ENCODE measurements at places on chromosomes 1 and 21.
A peak's percentile ranks its signal among the peaks of the same experiment; 100 is the strongest.

DNA sequence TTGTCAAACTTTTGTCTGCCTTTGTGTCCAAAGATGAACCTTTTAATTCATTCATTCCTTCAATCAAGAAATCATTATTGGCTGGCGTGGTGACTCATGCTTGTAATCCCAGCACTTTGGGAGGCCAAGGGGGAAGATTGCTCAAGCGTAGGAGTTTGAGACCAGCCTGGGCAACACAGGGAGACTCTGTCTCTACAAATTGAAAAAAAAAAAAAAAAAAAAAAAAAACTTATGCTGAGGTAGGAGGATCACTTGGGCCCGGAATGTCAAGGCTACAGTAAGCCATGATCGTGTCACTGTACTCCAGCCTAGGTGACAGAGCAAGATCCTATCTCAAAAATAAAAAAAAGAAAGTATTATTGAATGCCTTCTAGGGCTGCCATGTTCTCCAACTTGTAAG, 51.3 kb upstream of the CXADR start:
- no peak for DNase-seq

DNA sequence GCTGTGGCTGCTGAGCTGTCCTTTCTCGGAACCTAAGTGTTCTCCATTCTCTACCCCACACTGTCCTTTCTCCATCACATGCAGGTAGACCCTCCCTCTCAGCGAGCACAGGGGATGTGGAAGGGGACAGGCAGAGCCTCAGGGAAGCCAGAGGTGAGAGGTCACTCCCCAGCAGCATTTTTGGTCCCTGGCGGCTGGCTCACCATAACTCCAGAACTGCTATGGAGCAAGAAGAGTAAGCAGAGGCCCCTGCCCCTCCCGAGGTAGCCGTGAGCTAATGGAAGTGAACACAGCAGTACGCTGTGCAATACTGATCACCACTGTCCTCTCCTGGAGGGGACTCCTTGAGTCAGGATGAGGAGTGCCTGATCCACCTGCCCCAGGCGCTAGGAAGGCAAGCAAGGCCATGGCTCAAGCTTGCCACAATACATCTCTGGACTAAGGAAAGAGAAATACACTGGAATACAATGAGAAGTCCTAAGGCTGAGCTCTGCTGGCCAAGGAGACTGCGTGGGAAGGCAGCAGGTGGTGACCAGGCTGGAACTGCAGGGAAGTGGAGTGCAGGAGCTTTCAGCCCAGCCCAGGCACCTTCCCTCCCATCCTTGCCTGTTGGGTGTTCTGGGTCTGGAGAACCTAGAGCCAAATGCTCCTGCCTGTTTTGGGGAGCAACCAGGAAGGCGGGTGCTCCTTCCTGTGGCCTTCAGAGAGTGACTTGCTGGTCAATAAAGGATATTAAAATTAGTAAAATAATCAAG, 96.2 kb downstream of the LAMC2 start:
- DNase-seq, result no peak

DNA sequence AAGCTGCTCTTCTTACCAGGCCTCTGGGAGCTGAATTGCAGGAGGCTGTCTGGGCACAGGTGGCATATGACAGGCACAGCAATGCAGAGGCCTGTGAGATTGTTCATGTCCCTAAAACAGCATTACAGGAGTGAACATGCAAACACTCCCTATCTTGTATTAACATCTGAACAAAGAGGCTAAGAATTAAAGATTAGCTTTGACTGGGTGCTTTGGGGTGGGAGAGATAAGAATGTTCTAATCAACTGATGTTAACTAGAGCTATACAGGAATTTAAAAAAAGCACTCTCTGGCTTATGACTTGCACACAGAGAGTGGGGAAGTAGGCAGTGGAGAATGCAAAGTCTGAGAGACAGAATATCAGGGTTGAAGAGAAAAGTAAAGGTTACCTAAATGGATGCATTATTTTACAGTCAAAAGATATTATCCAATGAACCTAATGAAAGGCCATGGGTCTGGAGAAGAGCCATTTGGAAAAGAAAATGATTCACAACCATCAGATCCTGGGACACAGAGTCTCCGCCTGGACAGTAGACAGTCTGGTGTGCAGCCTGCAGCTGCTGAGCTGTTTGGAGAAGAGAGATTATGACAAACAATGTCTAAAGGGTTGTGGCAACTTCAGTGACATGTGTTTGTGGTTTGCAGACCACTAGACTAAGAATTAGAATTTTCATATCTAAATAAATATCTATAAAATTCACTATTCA, 20.2 kb downstream of the DPT start:
- DNase-seq, result peak; percentile 39

DNA sequence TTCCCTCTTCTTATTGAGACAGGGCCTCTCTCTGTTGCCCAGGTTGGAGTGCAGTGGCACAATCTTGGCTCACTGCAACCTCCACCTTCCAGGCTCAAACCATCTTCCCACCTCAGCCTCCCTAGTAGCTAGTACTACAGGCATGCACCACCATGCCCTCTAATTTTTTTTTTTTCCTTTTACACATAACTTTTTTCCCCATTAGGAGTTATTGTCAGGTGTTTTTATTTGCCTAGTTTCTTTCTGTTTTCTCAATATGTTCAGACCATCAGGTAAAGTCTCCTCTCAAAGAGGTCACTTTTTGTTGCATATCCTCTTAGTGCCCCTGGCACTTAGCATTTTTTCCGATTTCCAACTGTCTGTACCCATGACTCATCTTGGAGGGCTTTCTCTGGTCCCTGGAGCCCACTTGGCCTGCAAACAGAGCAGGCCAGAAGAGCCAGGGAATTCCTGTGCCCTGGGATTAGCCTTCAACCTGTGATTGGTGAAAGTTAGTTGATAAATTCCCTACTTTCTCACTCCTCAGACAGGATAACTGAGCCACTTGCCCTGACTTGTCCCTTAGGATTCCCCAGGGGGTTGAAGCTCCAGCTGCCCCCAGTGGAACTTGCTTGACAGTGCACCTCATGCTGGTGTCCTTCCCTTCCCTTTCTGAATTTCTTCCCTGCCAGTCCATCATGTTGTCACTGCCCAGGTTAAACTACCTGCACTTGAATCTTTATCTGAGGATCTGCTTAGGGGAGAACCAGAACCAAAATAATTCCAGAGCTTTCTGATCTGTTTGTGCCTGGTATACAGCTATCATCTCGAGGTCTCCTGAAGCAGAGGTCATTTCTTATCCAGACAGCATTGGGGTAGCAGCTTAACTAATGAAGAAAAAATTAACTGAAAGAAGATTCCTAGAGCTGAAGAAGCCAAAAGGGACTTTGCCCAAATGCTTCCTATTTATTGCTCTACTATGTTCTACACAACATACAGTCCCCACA, 2.4 kb downstream of the NTPCR start:
- DNase-seq, result peak; percentile 31

DNA sequence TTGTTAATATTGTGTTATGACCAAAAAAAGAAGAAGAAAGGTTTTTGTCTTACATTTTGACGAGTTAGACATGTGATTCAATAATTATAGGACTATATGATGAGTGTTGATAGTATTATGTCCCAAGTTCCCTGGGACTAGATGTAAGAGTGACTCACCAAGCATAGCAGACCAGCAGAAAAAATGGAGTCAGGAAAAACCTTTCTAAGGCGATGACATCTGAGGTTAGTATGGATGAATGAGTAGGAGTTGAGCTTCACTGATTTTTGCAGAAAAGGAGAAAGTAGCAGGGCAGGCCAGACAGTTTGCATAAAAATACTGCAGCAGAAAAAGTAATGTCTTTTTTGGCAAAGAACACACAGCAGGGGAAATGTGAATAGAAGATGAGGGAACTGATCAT, 1041.3 kb upstream of the ADGRL4 start:
- DNase-seq, result no peak

DNA sequence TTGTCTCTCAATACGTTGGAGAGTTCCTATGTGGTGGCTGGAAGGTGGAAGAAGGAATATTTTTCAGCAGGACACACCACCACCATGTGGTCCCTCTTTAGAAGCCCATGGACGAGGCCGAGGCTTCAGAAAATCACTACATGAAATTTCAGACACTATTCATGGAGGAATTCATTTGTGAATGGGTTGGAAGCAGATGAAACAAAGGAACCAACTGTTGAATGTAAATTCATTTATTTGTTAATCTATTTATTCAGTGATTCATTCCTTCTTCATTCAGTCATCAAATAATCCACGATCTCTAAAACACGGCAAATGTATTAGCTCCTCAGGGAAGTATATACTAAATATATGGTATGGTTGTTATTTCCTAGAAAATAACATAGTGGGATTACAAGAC, 12.2 kb downstream of the SLC35F3 start:
- no peak for DNase-seq

Data from right cardiac atrium (tissue), 5 donors.